Stimulated activated CD8-positive, alpha-beta memory T cell treated with anti-CD3 and anti-CD28 coated beads, Interleukin-12 subunit alpha, Interleukin-12 subunit beta, amount 100 ng/mL, for 4 hours (primary cell): ENCODE measurements at places on chromosomes 16 and 17.

- DNase-seq = no peak
Measured at GRCh38 chr17:55652825-55653224, 69.8 kb downstream of the TMEM100 start.

GRCh38 chr16:22705799-22706198 is 108.2 kb upstream of the HS3ST2 start:
- no peak for DNase-seq

- DNase-seq = peak; percentile 43
Measured at GRCh38 chr16:88782454-88783390, 2.3 kb downstream of the PIEZO1 start.

- no peak for DNase-seq
Measured at GRCh38 chr16:14289692-14290340, 218.7 kb downstream of the MRTFB start.

- DNase-seq = no peak
Measured at GRCh38 chr17:40056379-40057015, 2.3 kb upstream of the MED24 start.

- no peak for DNase-seq
Measured at GRCh38 chr17:14760212-14760611, 459.3 kb downstream of the HS3ST3B1 start.

DNA sequence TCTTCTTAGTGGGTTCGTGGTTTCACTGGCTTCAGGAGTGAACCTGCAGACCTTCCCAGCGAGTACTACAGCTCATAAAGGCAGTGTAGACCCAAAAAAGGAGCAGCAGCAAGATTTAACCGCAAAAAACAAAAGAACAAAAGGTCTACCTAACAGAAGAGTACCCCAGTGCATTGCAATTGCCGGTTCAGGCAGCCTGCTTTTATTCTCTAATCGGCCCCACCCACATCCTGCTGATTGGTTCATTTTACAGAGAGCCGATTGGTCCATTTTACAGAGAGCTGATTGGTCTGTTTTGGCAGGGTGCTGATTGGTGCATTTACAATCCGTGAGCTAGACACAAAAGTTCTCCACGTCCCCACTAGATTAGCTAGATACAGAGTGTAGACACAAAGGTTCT is 2.0 kb upstream of the ARRB2 start:
- DNase-seq = no peak

DNA sequence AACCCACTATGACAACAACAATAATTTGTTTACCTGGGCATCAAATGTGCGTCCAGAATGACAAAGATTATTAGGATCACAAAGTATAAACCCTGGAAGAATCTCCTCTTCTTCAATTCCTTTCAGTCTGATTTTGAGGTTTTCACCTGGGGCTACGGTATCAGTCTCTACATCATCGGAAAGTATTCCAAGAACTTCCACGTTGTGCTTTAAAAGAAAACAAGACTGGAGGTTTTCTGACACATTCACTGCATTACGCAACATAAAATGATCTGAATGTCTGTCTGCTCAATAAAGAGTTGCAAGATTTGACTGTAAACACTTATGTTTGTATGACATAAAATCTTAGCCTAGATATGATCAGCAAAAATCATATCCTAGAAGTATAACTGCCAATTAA is 26.0 kb upstream of the RSL1D1 start:
- no peak for DNase-seq

GRCh38 chr16:1991135-1991551 is 1.4 kb downstream of the SYNGR3 start:
- DNase-seq = no peak

GRCh38 chr16:27701381-27701780 is 151.4 kb downstream of the KATNIP start:
- no peak for DNase-seq

- DNase-seq = no peak
Measured at GRCh38 chr17:41284546-41284945, 9.0 kb downstream of the KRTAP9-7 start.

- DNase-seq = no peak
Measured at GRCh38 chr17:7606280-7606679, 8.4 kb downstream of the FXR2 start.

DNA sequence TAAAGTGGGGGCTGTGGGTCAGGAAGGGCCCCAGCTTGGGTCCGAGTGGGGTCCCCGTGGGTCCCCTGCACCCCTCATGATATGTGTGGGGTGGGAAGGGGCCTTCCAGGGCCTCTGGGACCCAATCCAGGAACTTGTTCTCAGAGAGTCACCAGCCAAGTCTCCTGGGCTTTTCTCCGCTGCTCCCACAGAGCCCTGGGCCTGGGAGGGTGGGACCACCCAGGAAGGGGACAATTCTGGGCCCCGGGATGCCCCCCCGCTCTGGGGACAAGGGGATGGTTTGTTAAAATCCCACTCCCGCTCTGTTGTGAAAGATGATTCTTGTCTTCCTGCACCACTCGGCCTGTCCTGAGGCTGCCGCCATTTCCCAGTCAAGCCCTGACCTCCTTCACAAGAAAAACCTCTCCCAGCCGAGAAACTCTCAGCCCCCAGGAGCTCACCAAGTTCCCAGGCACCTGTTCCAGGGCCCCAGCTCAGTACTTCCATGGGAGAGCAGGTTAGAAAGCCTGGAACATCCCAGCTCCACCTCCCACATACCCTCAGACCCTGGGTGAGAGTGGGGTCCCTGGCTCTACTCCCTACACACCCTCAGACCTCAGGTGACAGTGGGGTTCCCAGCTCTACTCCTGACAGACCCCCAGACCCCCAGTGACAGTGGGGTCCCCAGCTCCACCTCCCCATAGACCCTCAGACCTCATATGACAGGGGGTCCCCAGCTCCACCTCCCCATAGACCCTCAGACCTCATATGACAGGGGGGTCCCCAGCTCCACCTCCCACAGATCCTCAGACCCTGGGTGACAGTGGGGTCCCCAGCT is 75.1 kb downstream of the METRNL start:
- DNase-seq = no peak

DNA sequence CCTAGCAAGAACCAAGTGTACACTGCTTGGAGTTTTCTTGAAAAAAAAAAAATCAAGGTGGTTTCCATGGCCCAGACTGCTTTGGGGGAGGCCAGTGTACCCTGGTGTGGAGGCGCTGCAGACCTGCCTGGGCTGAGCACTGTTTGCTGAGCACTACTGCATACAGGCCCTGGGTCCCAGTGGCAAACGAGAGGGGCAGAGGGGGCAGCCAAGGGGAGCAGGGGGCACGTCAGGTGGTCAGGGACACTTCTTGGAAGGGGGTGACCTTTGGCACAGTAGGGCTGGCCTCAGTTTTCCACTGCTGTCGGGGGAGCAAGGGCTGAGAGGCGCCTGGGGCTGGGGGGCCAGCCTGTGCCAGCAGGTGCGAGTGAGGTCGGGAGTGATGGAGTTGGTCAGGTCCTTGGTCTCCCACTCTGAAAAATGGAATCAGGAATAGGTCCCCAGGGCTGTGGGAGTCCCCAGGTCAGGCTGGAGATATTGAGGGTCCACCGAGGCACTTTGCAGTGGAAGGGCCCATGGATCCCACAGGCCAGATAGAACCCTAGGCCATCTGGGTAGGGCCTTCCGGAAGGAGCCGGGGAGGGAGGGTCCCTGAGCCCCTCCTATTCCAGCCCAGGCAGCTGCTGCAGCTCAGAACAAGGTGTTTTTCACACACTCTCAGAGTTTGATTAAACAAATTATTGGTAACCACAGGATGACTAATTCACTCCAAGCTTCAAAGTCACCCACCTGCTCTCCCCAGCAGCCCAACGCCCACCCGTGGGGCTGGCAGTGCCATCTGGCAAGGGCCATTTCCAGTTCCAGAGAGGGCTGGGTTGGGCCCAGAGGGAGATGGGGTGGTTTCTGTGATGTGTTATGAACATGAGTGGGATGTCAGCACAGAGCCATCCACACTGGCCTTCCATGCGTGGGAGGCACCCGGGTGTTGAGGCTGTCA is 3.5 kb downstream of the ZFPM1 start:
- DNase-seq = peak; percentile 70

GRCh38 chr17:54920819-54921218 is 20.2 kb downstream of the TOM1L1 start:
- DNase-seq = no peak

DNA sequence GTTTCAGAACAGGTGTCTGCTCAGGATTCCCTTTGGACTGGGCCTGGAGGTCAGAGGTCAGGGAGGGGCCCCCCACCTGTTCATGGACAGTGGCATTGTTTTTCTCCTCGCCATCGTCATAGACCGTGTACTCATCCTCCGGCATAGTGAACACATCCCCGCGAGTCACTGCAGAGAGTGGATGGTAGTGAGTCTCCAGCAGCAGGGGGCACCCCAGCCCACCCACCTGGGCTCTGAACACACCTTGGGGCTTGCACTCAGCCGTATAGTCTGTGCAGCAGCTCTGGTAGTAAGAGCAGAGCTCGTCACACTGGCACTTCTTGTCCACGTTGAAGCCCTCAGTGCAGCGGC is 448 bp downstream of the VTN start:
- DNase-seq = no peak

DNA sequence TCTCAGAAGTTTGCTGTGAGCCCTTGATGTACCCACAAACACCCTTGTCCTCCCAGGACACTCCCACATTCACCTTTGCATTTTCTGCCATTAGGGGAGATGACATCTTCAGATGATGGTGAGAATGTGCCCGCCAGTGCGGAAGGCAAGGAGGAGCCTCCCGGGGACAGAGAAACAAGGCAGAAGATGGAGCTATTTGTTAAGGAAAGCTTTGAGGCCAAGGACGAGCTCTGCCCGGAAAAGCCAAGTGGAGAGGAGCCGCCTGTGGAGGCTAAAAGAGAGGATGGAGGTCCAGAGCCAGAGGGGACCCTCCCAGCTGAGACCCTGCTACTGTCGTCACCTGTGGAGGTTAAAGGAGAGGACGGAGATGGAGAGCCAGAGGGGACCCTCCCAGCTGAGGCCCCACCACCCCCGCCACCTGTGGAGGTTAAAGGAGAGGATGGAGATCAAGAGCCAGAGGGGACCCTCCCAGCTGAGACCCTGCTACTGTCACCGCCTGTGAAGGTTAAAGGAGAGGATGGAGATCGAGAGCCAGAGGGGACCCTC is 17.0 kb downstream of the TAF1C start:
- DNase-seq = no peak

DNA sequence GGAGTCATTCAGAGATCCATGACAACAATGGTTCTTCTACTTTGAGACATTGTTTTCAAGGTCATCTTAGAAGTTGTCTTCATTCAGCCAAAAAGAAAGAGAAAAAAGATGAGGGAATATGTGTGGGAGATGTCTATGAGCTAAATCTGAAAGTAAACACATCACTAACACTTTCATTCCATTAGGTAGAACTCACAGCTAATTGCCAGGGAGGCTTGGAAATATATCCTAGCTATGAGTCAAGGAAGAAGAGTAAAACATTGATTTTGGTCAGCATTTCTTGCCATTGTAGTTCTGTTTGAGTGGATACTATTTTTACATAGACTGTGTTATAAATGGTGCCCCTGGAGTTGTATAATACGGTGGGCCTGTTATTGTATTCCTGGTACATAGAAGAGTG is 316.4 kb upstream of the MYOCD start:
- no peak for DNase-seq

DNA sequence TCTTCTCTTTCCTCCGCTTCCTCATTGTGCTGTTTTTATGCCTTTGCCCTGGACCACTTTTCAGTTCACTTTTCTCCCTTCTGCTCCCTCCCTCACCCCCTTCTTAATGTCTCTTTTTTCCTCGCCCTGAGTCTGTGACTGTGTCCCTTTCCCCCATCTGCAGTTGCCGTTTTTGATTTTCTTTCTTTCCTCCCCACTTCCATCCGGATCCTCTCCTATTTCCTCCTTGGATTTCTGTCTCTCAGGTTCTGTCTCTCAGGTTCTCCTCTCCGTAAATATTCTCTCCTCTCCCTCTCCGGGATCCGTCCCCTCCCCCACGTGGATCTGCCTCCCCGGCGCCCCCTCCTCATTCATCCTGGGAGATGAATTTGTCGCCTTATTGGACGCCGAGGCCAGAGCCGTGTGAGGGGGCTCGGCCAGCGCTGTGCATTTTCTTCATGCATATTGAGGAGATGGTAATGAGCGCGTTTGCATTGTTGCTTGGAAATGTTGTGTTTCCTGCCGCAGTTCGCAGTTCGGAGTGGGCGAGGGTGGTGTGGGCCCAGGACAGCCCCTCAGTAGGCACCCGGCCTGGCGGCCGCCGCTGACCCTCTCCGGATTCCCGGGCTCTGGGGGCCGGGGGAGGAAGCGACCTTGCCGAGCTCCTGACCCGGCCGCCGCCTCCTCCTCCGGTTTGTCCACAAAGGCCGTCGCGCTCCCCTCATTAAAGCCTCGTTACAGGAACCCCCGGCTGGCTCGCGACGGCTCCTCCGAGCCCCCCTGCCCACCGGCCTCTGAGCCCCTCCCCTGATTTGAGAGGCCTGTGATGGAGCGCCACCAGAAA is 4.5 kb upstream of the IRX3 start:
- DNase-seq = no peak

- DNase-seq = no peak
Measured at GRCh38 chr16:62597875-62598274, 561.6 kb upstream of the CDH8 start.

GRCh38 chr17:78140169-78141051 is 5.8 kb upstream of the C17orf99 start:
- DNase-seq = peak; percentile 73

GRCh38 chr17:19753051-19753509 is 5.0 kb upstream of the ALDH3A1 start:
- no peak for DNase-seq

DNA sequence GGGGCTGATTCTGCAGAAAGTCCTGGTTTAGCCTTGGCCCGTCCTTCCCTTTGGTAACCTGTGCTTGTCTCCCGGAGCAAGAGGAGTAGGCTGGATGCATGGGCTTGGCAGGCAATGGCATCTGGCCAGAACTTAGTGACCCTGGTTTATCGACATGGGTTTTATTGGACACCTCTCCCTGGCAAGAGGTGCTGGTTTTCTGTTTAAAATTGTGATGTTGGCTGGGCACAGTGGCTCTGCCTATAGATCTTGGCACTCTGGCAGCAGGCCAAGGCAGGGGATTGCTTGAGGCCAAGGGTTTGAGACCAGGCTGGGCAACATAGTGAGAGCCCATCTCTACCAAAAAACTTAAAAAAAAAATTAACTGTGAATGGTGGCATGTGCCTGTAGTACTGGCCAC is 31.2 kb downstream of the SLC12A3 start:
- no peak for DNase-seq

- DNase-seq = no peak
Measured at GRCh38 chr16:1535391-1536291, 2.2 kb downstream of the TMEM204 start.
